NCI-H510A treated with DMSO at 0.1 percent for 48 hours (cell line): ENCODE measurements at places on chromosomes 4 and X.

GRCh38 chrX:41421071-41421729 lies 25.9 kb upstream of the NYX start:
- no peak for DNase-seq

- peak; percentile 30 for DNase-seq
These were observed 10.3 kb upstream of the SLC10A4 start for GRCh38 chr4:48472794-48473193.

- DNase-seq, result no peak
These were observed 626.8 kb downstream of the TLL1 start for GRCh38 chr4:166499820-166500219.

GRCh38 chr4:122920473-122920872 lies 1.9 kb downstream of the NUDT6 start:
- no peak for DNase-seq

DNA sequence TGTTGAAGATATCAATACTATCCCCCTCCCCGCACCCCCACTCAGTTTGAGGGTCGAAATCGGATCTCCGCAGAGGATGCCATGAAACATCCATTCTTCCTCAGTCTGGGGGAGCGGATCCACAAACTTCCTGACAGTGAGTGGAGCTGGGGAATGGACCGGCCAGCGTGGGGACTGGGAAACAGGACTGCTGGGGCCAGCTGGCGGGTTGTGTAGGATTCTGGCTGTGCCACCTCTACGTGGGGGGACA lies 5.5 kb upstream of the USP11 start:
- no peak for DNase-seq

DNA sequence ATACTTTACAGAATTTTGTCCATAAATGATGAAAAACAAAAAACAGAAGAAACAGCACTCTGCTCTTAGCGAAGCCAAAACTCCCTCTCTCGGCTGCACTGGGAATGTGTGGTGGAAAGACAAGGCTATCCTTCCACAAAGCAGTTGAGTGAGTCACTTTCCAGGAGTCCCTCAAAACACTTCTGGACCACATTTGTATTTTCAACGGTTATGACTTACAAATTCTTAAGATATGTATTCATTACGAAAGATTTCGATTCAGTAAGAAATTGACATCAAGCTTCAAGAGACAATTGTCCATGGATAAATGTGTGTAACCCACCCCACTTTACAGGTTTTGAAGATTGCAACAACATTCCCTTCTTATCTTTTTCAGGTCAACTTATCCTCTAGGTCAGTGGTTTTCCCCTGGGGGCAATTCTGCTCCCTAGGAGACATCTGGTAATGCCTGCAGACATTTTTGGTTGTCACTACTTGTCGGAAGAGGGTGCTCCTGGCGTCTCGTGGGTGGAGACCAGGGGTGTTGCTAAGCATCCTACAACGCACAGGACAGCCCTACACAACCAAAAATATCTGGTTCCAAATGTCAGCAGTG lies 66.7 kb upstream of the MTNR1A start:
- DNase-seq, result no peak

GRCh38 chr4:67934628-67935027 lies 28.7 kb downstream of the TMPRSS11A start:
- DNase-seq, result peak; percentile 75

GRCh38 chrX:115344885-115345614 lies 55.5 kb downstream of the LUZP4 start:
- peak; percentile 92 for DNase-seq

- peak; percentile 37 for DNase-seq
These were observed 140.9 kb downstream of the MAPK10 start for GRCh38 chr4:86218746-86219473.

- DNase-seq, result no peak
These were observed 2.6 kb upstream of the MID2 start for GRCh38 chrX:107823042-107823441.
